ENCODE measurements at places on chromosomes 3 and 15.

DNA sequence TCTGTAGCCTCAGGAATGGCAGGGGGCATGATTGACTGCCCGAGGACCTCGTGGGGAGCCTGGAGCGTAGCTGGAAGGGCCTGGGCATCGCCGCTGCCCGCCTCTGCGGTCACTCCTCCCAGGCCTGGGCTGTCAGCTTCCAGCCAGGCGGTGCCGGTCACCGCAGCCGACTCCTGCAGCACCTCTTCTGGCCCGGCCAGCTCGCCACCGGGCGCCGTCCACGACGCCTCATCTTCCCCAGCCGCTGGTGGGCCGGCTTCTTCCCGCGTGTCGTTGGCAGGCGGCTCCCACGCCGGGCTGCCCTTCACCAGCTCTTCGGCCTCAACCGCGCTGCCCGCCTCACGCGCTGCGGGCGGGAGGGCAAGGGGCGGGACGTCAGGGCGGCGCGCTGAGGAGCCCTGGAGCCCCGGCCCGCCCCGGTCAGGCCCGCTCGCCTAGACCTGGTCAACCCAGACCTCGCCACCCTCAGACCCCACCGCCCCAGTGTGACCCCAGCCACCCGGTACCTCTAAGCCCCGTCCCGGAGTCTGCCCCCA is 1.0 kb downstream of the CSPG5 start:
- H3K4me1 ChIP-seq, result peaks cover 19% of the 10 kb centered on the region
- H3K4me3 ChIP-seq, result peak overlapping the region; percentile 67
- peak; percentile 67 for DNase-seq
- H3K27me3 ChIP-seq, result peaks cover 27% of the 10 kb centered on the region

DNA sequence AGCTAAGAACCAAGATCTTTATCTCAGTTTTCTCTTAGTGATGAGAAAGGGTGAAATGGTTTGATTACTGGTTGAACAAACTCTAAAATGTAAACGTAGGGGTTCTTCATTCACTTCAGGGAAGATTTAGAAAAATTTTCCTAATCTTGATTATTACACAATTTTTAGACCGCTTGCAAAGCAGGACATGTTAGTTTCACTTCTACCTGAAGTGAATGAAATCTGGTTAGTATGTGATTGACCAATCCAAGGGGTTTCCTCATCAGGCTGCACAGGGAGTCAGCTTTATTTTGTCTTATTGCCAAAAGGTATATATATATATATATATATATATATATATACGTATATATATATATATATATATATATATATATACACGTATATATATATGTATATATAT is 740.4 kb downstream of the TUSC7 start:
- H3K27ac ChIP-seq, result no peak overlapping the region
- no peaks in the 10 kb centered on the region for H3K27me3 ChIP-seq
- no peak for DNase-seq
- H3K36me3 ChIP-seq, result no peaks in the 10 kb centered on the region
- no peaks in the 10 kb centered on the region for H3K4me1 ChIP-seq

GRCh38 chr3:149005416-149005815 is 14.1 kb downstream of the GYG1 start:
- no peak for DNase-seq
- peaks cover 30% of the 10 kb centered on the region for H3K36me3 ChIP-seq
- no peaks in the 10 kb centered on the region for H3K27me3 ChIP-seq

GRCh38 chr15:60005352-60006202 is 1.5 kb downstream of the FOXB1 start:
- no peak overlapping the region for H3K27ac ChIP-seq
- H3K4me3 ChIP-seq, result peak overlapping the region; percentile 54
- DNase-seq, result no peak
- peaks cover 100% of the 10 kb centered on the region for H3K27me3 ChIP-seq
- peaks cover 34% of the 10 kb centered on the region for H3K4me1 ChIP-seq

DNA sequence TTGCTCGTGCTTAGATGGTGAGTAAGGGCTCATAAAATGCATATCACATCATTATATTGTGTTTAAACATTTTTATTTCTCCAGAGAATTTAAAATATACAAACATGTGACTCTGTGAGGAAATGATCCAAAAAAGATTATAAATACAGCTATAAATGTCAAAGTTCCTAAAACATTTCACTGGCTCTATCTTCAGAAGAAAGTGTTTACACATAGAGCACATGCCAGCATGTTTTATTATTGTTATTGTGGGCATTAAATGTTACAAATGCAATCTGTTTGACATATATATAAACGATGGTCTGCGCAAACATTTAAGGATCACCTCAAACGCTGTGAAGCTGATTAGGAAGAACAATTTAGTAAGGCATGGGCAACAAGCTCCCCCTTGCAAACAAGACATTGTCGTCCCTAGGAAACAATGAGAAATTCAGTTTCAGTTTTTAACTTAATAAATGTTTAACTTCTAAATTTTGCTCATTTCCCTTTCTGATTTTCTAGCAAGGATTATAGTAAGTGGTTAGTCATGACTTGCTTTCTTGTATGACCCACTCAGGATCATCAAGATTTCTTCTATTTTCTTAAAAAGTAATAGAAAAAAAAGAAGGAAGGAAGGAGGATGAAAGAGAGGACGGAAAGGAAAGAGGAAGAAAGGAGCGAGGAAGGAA is 207.5 kb downstream of the SATB1 start:
- H3K36me3 ChIP-seq, result no peaks in the 10 kb centered on the region
- no peak for DNase-seq
- H3K27ac ChIP-seq, result no peak overlapping the region
- no peak overlapping the region for H3K4me3 ChIP-seq
- H3K4me1 ChIP-seq, result no peaks in the 10 kb centered on the region

- H3K27ac ChIP-seq, result no peak overlapping the region
- no peaks in the 10 kb centered on the region for H3K36me3 ChIP-seq
- H3K4me3 ChIP-seq, result no peak overlapping the region
- no peaks in the 10 kb centered on the region for H3K4me1 ChIP-seq
- DNase-seq, result no peak
- peaks cover 3% of the 10 kb centered on the region for H3K27me3 ChIP-seq
These were observed 180.5 kb downstream of the APBA2 start for GRCh38 chr15:29066310-29066709.

DNA sequence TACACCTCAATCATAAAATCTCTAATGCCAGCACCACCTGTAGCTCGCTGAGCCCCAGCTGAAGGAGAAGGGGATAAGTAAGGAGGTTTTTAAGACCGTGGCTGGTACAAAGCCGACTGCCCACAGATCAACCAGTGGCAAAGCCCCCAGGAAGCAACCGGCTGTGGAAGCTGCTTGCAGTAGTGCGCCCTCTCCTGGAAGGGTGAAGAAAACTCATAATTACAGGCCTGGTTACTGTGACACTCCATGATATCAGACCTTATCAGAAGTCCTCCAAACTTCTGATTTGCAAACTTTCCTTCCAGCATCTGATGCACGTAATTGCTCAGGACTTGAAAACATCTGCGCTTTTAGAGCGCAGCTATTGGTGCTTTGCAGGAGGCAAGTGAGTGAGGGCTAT is 63.1 kb upstream of the MCTP2 start:
- H3K36me3 ChIP-seq, result no peaks in the 10 kb centered on the region
- H3K27me3 ChIP-seq, result no peaks in the 10 kb centered on the region
- no peak overlapping the region for H3K27ac ChIP-seq
- H3K4me1 ChIP-seq, result no peaks in the 10 kb centered on the region

DNA sequence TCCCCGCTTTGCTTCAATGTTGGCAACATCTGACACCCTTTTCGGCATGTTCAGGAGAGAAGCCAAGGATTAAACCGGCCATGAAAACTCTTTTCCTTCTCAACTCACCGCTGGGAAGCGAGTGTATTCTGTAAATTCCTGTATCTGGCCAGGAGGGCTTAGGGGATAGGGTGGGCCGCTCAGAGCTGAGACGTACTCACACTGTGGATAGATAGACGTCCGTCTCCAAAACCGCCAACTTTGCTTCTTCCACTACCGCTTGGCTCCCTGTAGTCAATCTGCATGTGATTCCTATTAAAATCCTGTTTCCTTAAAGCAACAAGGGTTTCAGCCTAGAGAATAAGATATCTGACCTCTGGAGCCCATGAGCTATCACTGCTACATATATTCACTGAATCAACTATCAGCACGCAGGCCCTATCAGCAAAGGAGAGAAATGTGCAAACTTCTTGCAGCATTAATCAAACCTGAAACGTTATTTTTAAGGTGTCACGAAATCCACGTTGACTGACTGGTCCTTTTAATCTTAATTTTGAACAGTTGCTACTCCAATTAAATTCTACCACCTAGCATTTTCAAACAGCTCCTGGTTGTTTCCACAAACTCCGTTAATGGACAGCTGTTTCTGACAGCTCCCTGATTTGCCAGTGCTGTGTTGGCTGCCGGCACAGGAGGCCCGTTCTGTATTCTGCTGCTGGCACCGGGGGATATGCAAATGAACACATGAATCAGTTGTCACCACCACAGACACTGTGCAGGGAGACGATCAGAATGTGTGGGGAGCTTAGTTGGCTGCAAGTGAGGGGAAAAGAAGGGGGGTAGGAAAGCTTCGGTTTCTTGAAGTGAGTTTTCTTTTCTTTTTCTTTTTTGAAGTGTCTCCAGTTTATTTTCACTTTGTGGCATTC is 438.9 kb upstream of the ARRDC4 start:
- no peak overlapping the region for H3K27ac ChIP-seq
- H3K4me3 ChIP-seq, result peak overlapping the region; percentile 23
- no peak for DNase-seq
- peaks cover 7% of the 10 kb centered on the region for H3K4me1 ChIP-seq

- no peaks in the 10 kb centered on the region for H3K27me3 ChIP-seq
- no peak for DNase-seq
- H3K4me1 ChIP-seq, result no peaks in the 10 kb centered on the region
These were observed 646.0 kb downstream of the TUSC7 start for GRCh38 chr3:117355566-117355965.

Data from suprapubic skin (tissue), 4 donors.